Activated T-helper 1 cell treated with anti-CD3 and anti-CD28 coated beads, Interleukin-12 subunit alpha, Interleukin-12 subunit beta, Interleukin-2, Interleukin-4 antibody, amounts not matched to agents 30 ng/mL and 10 ng/mL and 1 ng/mL, durations not matched to agents 14 hours and 24 hours and 36 hours (primary cell): ENCODE measurements at places on chromosomes 5 and 9.

GRCh38 chr9:134899818-134900217 is 17.9 kb downstream of the FCN1 start:
- DNase-seq = no peak

- no peak for DNase-seq
Observed at GRCh38 chr9:69609156-69609555, 63.0 kb downstream of the APBA1 start.

DNA sequence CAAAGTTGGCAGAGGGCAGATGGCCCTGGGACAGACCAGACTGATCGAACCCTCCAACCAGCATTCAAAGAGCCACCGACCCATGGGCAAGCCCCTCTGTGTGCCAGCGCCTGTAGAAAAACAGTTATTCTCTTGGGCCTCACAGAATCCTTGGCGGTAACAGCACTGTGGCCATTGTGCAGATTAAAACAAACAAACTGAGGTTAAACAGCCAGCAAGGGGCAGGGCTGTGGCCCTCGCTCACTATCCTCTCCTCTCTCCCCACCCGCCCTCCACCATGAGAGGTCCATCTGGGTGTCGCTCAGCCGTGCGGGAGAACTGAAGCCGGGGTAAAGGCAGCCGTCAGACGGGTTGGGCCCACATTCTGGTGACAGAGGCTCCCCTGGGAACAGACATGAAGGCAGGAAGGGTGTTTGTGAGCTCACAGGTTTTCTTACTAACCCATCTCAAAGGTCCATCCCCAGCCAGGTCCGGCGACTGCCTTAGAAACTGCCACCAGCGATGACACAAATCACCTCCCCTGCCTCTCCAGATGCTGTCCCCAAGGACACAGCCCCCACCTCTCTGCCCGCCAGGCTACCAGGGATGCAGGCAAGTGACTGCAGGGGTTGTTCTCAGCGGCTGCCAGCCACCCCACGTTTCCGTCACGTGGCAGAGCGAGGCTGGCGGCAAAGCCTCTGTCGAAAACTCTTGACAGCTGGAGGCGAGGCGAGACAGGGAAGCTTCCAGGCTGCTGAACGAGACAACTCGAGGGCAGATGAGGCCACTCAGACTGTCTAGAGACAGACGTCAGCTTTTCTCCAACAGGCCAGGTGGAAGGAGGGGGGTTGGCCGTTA is 75.8 kb upstream of the SARDH start:
- DNase-seq = no peak

DNA sequence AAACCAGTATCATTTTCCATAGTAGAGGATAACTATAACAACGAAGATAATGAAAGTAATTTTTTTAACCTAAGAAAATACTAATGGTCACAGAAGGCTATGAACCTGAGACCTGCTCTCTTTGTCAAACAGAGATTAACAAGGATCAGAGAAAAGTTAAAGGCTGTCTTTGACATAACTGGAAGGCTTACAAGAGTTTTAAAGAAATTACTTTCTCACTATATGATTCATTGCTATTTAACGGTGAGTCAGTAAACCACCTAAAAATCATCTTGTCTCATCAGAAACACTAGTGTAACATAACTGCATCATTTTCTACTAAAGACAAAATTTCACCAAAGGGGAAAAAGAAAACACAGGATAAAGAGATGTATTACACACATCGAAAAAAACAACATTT is 19.3 kb downstream of the MLANA start:
- DNase-seq = no peak
